ENCODE measurements at places on chromosomes 5 and 9.
A peak's percentile ranks its signal among the peaks of the same experiment; 100 is the strongest.

DNA sequence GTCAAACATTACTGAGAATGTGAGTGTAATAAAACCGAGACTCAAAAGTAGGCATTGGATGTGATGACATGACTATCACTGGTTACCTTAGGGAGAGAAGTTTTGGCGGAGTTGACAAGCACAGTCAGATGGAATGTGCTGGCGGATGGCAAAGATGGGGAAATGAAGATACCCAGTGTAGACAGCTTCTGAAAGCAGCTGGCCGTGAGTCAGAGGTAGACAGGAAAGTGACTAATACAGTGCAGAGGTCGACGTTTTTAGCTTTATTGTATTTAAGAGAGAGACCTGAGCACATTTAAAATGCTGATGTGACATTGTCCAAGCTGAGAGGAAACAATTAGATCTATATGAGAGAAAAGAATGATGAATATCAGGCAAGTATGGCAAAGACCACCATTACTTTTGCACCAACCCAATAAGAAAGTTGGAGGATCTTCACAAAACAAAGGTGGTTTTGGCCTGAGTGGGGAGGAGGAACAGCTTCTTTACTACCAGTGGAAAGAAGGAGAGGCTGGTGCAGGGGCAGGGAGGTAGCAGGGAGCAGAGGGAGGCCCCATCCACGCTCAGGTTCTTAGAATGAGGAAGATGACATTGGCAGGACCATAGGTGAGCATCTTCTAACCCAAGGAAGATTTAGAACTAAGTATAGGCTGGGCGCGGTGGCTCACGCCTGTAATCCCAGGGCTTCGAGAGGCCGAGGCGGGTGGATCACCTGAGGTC lies 36.7 kb upstream of the KCNIP1 start:
- DNase-seq, result peak; percentile 87

DNA sequence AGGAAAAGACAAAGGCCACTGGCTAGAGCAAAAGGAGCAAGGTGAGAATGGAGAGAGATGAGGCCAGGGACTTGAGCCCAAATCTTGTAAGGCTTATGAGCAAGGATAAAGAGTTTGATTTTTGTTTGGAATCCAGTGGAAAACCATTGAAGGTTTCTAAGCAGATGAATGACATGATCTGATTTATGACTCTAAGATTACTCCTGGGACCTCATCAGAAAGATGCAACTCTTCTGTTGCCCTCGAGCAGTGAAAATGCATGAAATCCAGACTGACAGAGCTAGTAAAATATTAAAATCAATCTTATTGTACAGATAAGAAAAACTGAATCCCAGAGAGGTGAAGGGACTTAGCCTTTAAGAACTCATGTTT lies 677 bp downstream of the MFAP3 start:
- no peak for DNase-seq

- DNase-seq, result no peak
Observed at GRCh38 chr5:89697581-89697980, 712.0 kb downstream of the CETN3 start.

- DNase-seq, result no peak
Observed at GRCh38 chr5:76660360-76660759, 37.2 kb upstream of the F2RL2 start.

DNA sequence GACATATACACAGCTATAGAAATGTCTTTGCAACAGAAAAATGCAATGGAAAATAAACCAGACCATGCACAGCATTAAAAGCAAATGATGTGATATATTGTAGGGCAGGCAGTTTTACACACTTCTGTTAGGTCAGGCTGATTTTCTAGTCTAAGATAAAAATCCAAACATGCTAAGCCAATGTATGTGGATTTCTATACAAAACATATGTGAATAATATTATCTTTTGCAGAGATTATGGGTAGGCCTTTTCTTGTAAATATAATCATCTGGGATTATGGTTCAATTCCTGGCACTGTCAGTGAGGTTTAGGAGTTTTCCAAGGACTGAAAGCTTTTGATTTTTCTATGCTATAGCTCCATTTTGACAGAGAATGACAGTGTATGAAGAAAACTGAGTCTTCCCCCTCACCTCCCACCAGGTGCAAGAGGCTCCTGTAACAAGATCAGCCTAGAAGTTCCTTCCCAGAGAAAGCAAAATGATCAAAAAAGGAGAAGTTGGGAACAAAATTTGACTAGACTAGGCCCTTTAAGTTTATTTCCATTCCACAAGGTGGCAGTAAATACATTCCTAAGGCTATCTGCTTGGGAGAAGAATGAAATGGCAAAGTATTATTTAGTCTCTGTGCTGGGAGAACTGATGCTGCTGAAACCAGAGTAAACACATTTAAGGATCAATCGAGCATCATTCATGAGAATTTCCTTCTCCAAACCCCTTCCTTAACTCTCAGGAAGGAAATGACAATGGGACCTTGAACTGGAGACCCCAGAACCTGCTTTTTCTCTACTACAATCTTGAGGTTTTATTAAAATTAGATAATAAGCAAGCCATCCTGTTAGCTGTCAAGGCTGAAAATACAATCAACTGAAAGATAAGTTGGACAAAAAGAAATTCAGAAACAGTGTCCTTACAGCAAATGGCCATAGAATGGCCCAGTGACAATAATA lies 133.0 kb upstream of the TUT7 start:
- peak; percentile 60 for DNase-seq

DNA sequence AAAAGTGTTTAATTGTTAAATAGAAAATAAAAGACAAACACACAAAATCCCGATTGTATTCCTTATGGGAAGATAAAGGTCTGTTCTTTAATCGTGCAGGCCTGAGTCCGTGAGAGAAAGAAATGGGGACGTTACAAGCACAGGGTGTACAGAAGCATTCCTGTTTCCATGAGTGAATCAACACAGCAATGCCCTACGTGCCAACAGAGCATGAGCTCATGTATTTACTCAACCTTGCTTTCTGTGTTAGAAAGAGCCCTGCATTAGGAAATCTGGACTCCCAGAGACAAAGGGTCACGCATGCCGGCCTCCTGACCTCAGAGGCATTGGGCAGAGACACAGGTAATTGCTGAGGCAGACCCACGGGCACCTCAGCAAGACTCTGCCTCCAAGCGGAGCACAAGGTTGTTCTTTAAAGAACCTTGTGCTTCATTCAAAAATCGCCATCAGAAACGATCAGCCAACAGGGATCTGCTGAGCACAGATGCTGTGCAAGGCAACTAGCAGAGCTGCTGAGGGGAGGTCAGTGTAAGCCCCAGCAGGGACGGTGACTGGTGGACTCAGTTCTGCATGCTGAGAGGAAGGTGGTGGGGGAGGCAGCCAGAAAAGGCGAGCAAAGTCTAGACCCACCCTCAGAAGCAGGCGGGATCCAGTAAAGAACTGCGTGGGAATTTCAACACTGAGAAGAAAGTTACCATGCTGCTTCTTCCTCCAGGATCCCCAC lies 101.0 kb downstream of the TLE1 start:
- DNase-seq, result no peak

DNA sequence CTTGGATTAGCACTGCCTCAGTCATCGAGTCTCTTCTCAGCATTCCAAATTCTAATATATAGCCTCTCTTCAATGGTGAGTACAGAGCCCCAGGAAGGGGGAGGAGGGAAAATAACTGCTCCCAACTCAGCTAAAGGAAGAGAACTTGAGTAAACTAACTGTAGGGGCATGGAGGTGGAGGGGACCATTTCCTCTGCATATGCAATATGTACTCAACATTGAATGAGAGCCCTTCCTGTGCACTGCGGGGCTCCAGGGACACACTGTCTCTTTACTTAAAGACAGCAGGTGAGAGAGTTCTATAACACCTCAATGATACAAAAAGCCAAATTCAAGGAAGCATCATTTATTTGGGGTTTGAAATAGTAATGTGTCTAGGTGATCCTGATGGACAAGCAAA lies 75.1 kb downstream of the GNAQ start:
- DNase-seq, result no peak

DNA sequence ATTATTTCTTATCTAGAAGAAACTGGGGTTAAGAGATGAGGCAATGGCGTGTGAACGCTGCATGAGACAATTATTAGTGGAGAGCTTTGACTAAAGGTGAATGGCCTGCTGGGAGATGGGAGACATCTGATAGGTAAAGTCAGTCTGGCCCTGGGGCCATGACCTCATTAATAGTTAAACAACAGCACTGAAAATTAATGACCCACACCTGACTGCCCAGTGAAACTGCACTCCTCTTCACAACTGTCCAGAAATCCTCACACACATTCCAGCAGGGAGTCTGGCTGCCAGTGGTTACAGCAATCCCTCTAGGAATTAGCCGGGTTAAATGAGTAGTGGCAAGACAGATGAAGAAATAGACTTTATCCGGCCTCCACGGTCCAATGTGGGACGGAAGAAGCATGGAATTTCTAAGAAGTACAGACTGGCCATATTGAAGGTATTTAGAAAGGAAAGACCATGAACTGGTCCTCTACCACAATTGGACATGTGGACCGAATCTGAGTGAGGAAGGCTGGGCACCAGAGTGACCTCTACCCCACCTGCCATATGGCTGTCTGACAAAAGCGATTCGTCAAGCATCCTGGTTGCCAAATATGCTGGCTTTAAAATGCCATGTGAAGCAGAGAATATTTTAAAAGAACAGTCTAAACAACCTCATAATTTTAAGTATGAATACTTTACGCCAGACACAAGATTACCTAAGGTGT lies 138.4 kb downstream of the EFNA5 start:
- DNase-seq, result no peak

- no peak for DNase-seq
Observed at GRCh38 chr9:96457266-96457665, 7.3 kb downstream of the HABP4 start.

DNA sequence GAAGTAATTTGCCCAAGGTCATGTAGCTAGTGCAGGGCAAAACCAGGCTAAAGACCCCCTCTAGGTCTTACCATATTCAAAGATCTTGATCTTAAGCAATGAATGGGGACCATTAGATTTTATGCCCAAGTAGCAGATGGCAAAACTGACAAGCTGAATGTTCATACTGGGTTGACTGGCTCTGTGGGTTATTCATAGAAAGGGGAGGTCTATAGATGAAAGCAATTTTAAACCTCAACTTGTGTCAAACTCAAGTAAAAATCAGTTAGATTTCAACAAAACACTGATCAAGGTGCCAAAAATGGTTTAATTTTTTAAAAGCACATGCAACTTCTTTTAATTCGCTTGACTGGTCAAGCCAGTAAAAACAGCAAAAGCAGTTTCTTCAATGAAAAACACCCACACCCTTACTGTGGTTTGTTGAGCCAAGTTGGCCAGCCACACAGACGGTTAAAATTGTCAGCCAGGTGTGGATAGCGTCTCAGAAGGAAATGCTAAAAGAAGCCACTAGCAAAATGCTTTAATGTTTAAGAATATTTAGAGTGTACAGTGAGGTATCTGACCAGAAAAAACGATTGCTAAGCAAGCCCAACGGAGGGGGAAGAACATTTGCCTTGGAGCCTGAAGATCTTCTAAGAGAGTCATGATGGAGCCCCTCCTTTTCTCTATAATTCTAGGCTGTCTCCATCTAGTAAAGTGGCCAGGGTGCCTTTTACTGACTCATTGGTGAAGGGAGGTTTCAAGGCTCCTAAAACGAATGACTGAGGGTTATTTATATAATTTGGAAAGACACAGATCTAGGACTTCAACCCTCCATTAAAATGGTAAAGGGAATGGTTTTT lies 539.6 kb upstream of the CLINT1 start:
- DNase-seq, result no peak

GRCh38 chr9:131873335-131873734 lies 133.5 kb upstream of the RAPGEF1 start:
- DNase-seq, result no peak

- no peak for DNase-seq
Observed at GRCh38 chr5:142724821-142725220, 38.9 kb upstream of the FGF1 start.

DNA sequence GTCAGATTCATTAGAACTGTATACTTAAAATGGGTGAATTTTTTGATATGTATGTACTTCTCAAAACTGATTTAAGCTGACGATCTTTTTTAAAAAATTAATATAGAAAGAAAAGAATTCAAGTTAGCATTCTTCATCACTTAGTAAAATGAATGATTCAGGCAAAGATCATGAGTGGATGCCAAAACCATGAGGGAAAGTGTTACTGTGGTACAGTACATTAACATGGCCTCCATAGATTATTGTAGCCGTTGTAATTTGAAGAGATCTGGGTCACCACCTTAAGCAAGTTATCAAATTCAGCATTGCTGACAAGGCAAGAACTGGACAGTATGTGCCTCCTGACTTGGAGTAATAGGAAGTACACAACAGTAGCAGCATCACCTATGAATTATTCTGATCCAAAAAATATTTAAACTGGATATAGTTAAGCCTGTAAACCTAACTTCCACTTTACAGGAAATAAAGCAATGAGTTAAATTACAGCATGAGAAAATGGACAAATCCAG lies 29.7 kb downstream of the C9orf85 start:
- DNase-seq, result no peak

DNA sequence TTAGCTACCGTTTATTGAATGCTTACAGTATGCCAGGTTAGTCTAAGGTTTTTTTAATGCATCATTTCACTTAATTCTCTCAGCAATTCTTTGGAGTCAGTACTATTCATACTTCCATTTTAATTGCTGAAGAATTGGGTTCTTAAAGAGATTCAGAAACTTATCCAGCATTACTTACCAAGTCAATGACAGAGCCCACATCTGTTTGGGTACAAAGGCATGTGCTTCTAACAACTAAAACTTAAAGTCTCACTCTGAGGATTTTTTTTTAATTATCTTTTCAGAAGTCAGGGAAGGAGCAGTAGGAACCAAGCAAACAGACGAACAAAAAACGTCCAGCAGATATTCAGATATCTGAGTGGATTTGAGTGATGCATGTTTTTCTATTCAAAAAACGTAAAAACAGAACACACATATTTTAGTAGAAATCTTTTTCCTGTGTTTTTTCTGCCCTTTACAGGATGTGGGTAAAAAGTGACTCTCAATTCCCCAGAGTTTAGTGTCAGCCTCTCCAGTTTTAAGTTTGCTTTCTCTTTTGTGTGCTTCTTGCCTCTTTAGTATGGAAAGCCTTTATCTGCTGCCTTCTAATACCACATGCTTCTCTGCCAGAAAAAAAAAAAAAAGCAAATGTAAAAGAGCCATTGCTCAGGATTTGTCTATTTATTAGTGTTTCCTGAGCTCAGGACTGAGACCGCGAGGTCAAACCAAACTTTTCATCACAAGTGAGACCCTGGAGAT lies 118.0 kb downstream of the PRKACG start:
- no peak for DNase-seq

GRCh38 chr9:136090056-136090735 lies 4.9 kb downstream of the NACC2 start:
- peak; percentile 13 for DNase-seq

- DNase-seq, result no peak
Observed at GRCh38 chr5:45376417-45376816, 319.8 kb downstream of the HCN1 start.

DNA sequence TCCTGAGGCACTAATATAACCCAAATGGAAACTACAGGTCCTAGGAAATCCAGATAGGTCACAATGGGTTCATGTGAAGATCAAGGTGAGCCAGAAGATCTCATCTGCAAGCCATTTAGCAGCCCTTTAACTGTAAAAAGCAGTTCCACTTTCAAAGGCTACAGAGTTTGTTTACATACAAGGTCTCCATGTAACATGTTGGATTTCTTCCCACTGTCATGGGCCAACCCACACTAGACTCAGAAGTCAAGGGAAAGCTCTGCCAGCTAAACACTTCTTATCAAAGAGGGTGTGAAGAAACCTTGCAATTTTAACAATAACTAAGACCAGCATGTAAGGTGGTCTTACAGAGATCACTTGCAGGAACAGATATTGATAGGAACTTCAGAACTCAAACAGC lies 3.8 kb upstream of the CTNNAL1 start:
- DNase-seq, result no peak
